ENCODE measurements at places on chromosomes 2 and 18. TPM values are rescaled to one million over a fixed set of nuclear protein-coding genes. Genes with fewer than 3 reads are reported as not detected.

DNA sequence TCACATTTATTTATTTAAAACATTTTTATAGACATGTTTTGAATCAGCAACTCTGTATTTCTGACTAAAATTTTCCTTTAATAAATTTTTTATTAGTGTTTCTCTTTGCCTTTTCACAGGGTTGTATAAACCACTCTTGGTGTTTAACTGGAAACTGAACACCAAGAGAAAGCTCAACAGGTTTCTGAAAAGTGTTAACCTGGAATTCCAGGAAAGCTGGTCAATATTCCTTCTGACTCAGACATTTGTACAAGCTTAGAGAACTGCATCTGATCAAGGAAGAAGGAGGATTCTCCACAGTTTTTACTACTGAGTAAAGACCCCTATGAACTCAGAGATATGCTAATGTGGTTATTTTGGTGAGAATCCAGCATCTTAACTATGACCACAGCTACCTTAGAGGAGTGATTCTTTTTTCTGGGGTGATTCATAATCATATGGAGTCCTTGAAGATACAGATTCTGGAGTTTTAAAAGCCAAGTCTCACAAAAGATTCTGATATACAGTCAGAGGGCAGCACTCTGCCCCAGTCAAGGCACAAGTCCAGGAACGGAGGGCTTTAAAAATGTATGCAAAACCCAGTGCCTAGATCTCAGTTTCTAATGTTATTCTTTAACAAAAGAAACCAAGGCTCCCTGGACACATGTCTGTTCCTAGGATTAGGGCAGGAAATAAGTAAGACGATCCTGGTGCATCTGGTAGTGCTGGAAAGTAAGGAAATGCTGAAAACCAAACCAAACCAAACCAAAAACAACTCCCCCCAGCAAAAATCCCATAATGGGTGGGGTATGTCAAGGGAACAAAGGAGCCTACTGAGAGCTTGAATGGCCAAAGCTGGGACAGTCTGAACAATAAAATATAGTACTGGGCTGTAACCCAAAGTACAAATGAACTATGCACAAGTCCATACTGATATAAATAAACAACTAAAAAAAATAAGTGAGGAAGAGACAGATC is 85.1 kb upstream of the FZD5 start:
- no peak for DNase-seq

The GALNT13 gene
- total RNA-seq = 26.3 TPM

DNA sequence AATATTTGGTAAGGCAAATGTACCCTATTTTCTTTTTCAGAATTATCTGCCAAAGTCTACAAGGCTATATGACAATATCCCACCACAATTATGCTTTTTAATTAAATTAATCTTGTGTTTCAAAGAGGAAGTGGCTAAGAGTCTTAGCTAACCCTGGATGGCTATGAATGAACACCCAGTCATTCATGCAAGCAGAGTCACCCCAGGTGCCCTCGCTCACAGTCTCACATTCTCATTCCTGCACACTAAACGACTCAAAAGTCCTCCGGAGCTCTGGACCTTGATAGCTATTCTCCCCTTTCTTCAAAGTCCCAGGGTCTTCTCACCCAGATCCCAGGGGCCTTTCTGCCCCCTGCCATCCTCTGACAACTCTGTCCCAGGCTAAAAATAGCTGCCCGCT is 42.1 kb upstream of the MRPL19 start:
- no peak for DNase-seq

The CERS6 gene
- total RNA-seq = 36.4 TPM

The SYT4 gene
- 0.26 TPM for total RNA-seq

DNA sequence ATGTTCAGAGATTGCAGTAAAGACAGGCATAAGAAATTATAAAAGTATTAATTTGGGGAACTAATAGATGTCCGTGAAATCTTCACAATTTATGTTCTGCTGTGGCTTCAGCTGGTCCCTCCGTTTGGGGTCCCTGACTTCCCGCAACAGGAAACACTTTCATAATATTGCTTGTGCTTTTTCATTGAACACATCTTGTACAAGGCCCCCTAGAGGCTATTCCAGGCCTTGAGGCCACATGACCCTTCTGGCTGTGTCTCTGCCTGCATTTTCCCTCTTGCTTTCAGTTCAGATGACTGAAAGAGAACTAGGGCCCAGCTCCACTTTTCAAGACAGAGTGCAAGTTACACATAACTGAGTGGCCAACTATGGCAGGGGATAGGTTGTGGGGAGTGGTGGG is 164.1 kb downstream of the TMEM247 start:
- no peak for DNase-seq

The MYOM1 gene
- 0.49 TPM for total RNA-seq

GRCh38 chr2:151974988-151975387 is 123.9 kb downstream of the CACNB4 start:
- no peak for DNase-seq

DNA sequence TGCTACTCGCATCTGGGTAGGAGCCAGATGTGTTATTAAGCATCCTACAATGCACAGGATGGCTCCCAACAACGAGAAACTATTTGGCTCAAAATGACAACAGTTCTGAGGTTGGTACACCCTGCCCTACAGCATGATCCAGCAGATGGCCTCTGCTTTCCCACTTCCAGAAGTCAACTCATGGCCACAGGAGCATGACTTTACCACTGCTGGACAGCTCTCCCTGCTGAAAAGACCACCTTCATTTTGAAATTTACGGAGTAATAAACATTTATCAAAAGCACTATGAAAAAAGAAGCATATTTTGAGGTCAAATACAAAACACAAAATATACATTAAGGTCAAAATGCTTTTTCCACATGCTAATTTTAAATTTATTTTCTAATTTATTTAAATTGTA is 13.7 kb downstream of the NXPH2 start:
- DNase-seq = no peak

All from endothelial cell (in vitro differentiated cells).